ENCODE measurements at places on chromosomes 7 and 10.
A peak's percentile ranks its signal among the peaks of the same experiment; 100 is the strongest.

DNA sequence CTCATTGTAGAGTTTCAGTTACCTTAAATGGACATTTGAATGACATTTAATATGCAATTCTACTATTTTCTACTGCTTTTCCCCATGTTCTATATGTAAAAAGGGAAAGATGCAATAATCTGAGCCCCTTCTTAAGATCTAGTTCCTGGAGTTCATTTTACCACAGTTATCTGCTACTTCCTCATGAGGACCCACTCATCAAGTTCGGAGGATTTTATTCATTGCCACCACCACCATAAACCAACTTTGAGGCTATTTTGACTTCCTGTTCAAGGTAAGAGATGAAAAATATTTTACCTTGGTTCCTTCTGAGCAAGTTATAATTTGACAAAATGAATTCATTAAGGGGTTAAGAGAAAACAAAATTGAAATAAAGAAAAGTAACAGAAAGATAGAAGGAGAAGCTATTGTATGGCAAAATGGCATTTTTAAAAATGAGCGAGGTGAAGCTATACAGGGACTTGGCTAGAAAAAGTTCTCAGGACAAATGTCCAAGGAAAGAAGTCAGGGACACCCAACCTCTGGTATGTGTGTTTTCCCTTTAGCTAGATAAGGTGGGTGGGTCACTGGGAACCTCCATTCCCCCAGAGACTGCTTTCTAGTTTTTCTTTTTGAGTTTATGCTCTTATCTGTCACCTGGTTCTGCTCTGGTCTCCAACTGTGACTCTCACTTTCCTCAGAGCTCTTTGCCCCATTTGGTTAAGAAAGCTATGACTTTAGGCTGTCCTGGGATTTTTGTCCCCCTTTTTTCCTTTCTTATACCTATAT, 14.9 kb upstream of the FAM3C start:
- no peak for DNase-seq

GRCh38 chr7:111787099-111787498, 224.8 kb upstream of the IMMP2L start:
- DNase-seq: no peak

- no peak for DNase-seq
These were observed 472 bp downstream of the SFRP4 start for GRCh38 chr7:37916017-37916672.

DNA sequence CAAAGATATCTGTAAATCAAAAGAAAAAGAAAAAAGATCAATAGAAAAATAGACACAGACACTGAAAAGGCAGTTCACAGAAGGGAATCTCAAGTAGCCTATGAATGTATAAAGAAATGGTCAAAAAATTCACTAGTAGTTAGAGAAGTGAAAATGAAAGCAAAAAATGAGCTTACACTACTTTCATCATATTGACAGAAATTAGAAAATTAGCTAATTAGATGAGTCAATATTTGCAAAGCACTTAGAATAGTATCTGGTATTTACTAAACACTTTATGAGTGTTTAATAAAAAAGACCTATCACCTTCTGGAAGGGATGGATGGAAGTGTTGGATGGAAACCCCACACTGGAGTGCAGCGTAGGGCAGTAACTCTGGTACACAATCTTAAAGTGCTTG, 1.7 kb upstream of the CFAP58 start:
- DNase-seq: no peak

GRCh38 chr10:96468845-96469244, 44.9 kb downstream of the TLL2 start:
- no peak for DNase-seq

- DNase-seq: no peak
These were observed 31.8 kb upstream of the RET start for GRCh38 chr10:43044961-43045621.

GRCh38 chr10:103936022-103936421, 18.0 kb upstream of the STN1 start:
- DNase-seq: peak; percentile 19

GRCh38 chr7:113179313-113179712, 61.0 kb upstream of the SMIM30 start:
- DNase-seq: no peak

GRCh38 chr7:142749218-142749993, at the start of gene PRSS1:
Gene PRSS1, plus strand, starts transcription at chr7:142749472. Its CDS starts 13 bp downstream, at chr7:142749485.
- no peak for DNase-seq

- DNase-seq: no peak
These were observed 21.0 kb upstream of the EIF5AL1 start for GRCh38 chr10:79491143-79491835.

- DNase-seq: no peak
These were observed 59.4 kb downstream of the EBLN1 start for GRCh38 chr10:22158426-22158825.

- no peak for DNase-seq
These were observed 113.8 kb upstream of the KLF6 start for GRCh38 chr10:3898821-3899220.

- no peak for DNase-seq
These were observed 47.1 kb upstream of the HYAL4 start for GRCh38 chr7:123797673-123798531.

GRCh38 chr10:131252567-131253276, 58.8 kb downstream of the TCERG1L start:
- DNase-seq: no peak

DNA sequence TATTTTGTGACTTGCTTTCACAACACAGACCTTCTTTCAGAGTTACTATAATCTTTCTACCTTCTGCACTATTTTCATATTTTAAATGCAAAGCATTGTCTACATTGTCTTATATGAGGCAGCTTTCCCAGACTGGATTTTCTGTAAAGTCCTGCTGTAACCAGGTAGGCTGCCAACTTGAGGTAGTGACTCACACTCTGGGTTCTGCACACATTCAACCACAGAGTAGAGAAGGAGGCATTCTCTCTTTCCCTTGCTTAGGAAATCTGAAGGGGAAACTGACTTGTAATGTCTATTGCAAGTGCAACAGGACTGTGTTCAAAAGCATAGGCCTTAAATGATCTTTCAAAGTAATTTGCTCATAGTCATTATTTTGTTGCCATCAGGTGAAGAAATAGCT, 461.4 kb downstream of the GRM8 start:
- DNase-seq: no peak

GRCh38 chr7:122329145-122329802, 24.7 kb upstream of the FEZF1 start:
- DNase-seq: no peak

GRCh38 chr10:92688573-92688926, 1.2 kb upstream of the HHEX start:
- no peak for DNase-seq

DNA sequence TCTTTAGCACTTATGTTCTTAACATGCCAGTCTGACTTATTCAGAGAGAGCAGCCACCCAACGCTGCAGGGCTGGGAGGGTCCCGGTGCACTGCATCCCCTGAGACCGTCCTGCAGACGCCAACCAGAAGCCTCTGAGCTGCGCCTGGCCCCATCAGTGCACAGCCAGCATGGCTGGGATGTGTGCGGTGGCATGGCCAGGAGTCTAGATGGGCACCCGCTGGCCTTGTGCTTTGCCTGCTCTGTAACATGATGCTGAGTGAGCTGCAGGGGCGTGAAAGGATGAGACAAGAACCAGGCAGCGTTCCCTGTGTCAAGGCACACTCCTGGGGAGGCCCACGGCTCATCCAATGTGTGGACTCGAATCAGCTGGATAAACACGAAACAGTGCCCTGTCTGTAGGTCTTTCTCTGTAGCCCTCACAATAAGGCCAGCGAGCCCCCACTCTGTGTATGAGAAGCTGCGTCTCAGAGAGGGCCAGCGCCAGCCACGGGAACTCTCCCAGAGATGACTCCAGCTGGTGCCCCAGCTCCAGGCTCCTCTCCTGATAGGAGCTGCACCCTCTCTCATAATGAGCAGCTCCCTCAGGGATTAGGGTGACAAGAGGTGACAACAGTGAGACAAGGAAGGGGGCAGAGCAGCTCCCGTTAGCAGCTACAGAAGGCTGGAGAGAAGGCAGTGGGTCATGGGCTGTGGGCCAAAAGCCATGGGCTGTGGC, 96.8 kb downstream of the TNS3 start:
- DNase-seq: no peak

- no peak for DNase-seq
These were observed 1110.8 kb upstream of the POT1 start for GRCh38 chr7:126040114-126041045.

- no peak for DNase-seq
These were observed 31.6 kb downstream of the ELAPOR2 start for GRCh38 chr7:87027900-87028299.

- no peak for DNase-seq
These were observed 41.9 kb upstream of the DAGLB start for GRCh38 chr7:6489612-6490011.

- no peak for DNase-seq
These were observed 156.8 kb downstream of the FAM107B start for GRCh38 chr10:14617852-14618251.

GRCh38 chr7:100723732-100724275, 3.5 kb downstream of the EPO start:
- no peak for DNase-seq

DNA sequence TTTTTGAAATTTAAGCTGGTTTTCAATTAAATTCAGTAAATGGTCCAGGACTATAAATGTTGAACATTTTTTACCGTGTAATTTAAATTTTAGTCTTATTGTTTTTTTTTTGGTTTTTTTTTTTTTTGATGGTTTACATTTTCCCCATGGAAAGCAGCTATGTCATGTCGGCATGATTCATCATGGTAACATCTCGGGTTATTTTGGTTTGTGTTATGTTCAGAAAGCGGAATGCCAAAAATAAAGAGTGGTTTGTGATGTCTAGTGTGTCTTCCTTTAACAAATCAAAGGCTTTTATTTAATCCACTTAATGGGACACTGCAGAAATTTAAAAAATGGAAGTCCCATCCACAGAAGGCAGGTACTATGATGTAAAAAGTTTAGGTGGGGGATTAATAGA, 58.5 kb downstream of the TRUB1 start:
- no peak for DNase-seq

DNA sequence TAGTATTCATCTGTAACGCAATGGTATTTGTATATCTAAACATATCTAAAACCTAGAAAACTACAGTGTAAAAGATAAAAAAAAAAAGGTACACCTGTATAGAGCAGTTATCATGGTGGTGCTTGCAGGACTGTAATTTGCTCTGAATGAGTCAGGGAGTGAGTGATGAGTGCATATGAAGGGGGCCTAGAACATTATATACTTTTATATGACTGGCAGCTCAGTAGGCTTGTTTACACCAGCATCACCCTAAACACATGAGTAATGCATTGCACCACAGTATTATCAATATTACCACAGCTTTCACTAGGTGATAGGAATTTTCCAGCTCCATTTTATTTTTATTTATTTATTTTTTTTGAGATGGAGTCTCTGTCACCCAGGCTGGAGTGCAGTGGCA, 40.8 kb downstream of the TRIM24 start:
- no peak for DNase-seq
